ENCODE measurements at places on chromosomes 3 and 15.
A peak's percentile ranks its signal among the peaks of the same experiment; 100 is the strongest.

GRCh38 chr3:123031051-123031450, 3.5 kb upstream of the SEMA5B start:
- DNase-seq: no peak

DNA sequence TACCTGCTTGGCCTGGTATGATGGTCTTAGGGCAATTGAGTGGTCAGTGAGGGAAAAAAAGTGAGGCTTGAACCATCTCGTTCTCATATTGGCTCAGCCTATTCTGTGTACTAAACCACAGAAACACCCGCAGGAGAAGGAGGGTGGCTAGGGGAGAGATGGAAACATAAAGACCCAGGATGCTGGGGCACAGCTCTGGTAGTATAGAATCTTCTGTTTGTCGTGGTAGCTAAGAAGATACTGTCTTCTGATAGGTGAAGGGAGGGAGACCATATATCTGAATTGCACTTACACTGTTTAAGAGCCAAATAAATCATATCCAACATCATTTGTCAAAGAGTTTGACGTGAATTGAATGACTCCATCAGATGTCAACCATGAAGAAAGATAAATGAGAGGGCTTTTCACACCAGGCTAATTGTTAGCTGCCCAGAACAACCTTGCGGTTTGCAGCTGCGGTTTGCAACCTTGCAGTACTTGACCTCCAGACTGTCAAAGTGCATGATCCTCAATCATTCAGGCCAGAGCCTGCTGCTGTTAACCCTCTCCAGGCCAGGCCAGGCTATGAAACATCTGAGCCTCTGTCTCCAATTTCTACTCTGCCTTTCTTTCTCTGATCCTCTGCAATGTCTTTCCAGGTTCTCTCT, 40.9 kb upstream of the PIK3R4 start:
- DNase-seq: no peak

DNA sequence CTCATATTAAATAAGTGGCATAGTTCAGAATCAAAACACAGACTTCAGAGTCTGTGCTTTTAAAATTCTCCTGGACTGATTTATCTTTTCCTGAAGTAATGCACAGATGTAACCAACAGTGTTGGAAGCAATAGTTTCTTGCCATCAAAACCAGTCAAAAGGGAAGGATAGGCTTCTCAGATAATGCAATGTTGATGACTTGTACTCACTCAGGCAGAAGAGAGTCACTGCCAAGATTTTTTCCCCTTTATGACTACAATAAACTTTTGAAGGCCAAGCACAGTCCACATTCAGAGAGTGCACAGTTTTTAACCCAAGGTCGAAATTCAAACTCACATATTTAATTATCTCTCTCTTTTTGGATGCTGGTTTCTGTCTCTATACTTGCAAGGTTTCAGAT, 305.0 kb upstream of the SGO1 start:
- DNase-seq: peak; percentile 1

- peak; percentile 88 for DNase-seq
Observed at GRCh38 chr3:174951034-174951433, 91.9 kb downstream of the NAALADL2 start.

GRCh38 chr15:84582583-84583157, 18.1 kb upstream of the ZSCAN2 start:
- peak; percentile 30 for DNase-seq

DNA sequence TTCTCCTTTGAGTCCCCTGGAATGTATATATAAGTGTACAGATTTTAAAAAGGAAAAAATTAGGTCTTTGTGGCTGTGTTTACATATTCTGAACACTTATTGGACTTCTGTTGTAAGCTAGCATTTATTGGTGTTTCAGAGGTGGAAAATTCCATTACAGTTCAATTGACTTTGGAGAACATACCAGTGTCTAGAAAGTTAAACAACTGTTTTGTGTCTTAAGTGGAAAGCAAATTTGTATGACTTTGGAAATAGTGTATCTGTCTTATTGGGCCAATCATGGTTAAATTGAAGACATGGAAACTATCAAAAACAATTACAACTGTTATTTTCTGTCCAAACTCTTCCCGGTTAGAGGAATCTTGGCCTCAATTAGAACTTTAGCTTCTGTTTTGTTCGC, 265.0 kb upstream of the C2CD4B start:
- DNase-seq: no peak

- no peak for DNase-seq
Observed at GRCh38 chr3:8421267-8421666, 80.4 kb upstream of the LMCD1 start.

- no peak for DNase-seq
Observed at GRCh38 chr15:101088271-101088670, 163.6 kb downstream of the CHSY1 start.

DNA sequence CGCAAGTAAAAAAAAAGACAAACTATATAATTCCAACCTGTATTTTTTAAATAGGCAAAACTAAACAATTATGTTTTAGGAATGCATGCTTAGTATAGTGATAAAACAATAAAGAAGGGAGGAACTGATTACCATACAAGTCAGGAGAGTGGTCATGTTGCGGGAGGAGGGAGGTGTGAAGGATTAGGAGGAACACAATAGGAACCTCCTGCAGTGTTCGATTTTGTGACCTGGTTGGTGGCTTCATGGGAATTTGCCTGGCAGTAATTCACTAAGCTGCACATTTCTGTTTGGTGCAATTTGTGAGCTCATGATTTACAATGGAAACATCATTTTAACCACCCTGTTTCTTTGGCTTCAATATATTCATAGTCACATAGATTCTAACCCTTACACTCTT, 78.3 kb downstream of the TPRA1 start:
- DNase-seq: no peak

DNA sequence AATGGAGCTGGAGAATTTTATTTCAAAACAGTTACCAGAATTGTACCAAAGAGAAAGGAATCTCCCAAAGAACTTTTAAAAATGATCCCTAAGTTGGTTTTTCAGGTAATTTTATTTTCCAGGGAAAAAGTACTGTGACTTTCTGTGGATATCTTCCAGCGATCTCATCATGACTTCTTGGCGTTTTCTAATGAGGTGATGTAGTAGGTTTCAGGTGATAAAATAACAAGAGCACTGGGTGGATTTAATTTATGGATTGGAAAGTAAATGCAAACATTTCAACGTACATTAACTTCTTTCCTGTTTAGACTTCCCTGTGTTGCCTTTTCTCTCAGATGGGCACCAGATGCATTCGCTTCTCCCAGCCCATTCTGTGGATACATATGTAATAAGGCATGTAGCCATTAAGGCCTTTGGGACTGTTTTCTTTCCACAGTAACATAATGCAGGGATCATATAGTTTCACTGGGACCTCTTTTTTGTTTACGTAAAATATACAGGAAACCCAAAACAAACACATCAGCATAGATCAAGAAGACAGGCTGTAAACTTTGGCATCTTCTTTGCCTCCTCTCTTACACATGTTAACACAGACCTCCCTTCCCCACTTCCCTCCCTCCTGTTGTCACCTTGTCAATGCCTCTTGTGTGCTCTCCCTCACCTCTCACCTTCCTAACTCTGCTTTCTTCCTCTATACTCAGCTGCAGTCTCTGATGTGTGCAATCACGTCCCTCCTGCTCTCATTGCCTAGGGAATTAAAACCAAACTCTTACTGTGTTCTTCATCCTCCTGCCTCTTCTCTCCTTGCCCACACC, 13.0 kb downstream of the PHLDB2 start:
- DNase-seq: no peak

- no peak for DNase-seq
Observed at GRCh38 chr15:64524778-64525177, 64.4 kb downstream of the ZNF609 start.

- DNase-seq: no peak
Observed at GRCh38 chr15:88932875-88933330, 19.7 kb upstream of the MFGE8 start.

GRCh38 chr3:29683018-29683993, 402.4 kb downstream of the RBMS3 start:
- peak; percentile 74 for DNase-seq

GRCh38 chr15:89858661-89859458, 34.9 kb downstream of the AP3S2 start:
- DNase-seq: no peak

DNA sequence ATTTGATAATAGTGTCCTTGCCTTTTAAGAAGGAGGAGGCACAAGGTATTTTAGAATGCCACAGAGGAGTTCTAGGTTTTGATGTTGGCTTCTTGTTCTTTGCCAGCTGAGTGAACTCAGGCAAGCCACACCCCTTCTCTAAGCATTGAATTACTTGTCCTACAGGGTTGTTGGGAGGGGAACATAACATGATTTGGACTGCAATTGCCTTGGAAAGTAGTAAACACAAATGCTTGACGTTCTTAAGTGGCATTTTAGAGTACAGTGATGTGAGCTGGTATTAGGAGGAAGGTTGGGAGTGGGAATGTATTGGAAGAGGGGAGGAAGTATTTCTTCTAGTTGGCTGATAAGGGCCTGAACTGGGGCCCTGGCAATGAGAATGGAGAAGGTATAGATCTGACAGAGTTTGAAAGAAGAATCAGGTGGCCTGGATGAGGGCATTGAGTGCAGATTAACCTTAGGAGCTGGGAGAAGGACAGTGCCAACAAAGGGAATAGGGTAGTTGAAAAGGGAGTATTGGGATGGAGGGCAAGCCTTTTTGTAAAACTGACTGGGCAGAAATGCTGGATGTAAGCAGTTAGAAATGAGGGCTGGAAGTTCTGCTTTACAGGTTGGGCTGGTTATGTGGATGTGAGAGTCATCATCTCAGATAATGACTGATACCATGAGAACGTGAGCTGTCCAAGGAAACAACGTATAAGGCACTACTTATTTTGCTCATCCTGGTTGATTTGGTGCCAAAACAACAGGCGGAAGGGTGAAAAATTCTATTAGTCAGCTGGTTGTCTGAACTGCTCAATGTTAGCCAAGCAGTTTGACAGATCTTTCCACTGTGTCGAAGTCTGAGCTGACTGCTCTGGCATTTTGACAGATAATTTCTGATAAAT, 16.7 kb downstream of the KAT2B start:
- DNase-seq: peak; percentile 74

DNA sequence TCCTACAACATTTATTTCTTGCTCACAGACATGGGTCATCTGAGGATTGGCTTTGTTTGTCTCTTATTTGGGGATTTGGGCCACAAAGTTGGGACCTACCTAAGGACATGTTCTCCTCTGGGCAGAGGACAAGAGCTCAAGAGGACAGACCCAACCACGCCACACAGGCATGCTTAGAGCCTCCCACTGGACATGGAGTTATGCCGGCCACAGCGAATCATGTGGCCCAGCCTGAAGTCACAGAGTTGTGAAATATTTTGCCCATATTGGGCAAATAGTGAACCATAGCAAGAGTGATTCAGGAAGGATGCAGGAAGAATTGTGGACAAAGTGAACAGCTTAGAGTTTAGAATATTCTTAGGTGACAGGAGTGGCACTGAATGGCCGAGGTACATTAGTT, 9.9 kb downstream of the TRAK1 start:
- DNase-seq: peak; percentile 88

- no peak for DNase-seq
Observed at GRCh38 chr15:64808785-64809453, 16.5 kb downstream of the PIF1 start.
